ENCODE measurements at places on chromosomes 7 and 10.

GRCh38 chr7:105137898-105138297 lies 123.9 kb downstream of the KMT2E start:
- no peak for DNase-seq

DNA sequence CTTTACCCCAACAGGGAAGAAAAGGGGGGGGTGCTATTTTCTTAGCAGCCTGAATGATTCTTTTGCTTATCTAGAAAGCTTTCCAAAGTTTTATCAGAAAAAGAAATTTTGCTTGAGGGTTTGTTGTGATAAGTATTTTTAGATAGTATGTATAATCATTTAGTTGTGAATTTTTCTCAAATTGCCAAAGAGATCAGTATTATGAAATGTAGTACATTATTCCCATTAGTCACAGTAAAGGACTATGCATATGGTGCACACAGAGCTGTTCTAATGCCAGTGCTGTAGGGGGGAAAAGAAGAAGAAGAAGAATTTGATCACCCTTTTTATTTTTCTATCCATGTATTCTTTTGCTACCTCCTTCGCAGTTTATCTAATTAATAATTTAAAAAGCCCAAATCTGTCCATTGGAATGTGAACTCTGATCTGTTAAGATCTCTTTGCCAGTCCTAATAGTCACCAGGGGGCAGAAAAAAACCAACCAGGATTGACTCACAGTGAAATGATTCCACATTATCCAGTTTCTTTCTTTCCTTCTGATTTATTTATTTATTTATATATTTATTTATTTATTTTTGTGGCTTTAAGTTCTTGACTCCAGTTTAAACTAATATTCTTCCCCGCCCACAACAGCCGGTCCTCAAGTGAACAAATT lies 4.7 kb downstream of the RBM20 start:
- DNase-seq, result no peak

DNA sequence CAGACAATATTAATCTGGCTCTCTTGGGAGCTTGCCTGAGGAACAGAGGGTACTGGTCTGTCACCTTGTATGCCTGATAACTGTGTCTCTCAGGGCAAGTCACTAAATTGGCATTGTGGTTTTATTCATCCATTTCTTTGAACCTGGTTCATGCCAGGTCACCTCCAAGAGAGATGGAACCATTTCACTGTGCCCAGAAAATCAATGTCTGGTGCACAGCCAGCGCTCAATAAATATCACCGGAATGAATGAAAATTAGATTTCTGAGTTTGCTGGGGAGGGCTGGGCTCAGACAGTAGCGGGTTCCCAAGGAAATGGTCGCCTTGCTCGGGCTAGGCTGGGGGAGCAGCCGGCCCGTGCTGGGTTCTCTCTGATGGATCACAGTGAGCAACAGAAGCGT lies 64.1 kb upstream of the BAIAP2L1 start:
- DNase-seq, result no peak

- DNase-seq, result no peak
Observed at GRCh38 chr7:11587048-11587447, 244.9 kb downstream of the THSD7A start.

- DNase-seq, result no peak
Observed at GRCh38 chr7:44625526-44626471, 19.4 kb downstream of the OGDH start.

DNA sequence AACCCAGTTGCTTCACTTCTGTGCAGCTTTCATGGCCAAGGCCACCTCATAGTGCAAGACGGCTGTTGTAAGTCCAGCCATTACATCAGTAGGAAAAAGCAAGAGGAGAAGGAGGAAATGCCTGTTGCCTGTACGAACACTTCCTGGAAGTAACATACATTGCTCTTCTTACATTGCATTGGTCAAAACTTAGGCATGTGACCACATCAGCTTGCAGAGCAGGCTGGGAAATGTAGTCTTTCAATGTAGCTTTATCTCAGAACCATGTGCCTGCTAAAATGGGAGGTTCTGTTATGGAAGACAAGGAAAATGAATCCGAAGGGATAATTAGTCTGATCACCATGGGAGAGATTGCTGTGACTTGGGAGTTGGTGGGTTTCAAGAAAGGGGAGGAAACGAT lies 4.3 kb downstream of the SLC29A3 start:
- DNase-seq, result no peak

GRCh38 chr10:29160150-29160617 lies 128.7 kb upstream of the LYZL1 start:
- no peak for DNase-seq

- DNase-seq, result no peak
Observed at GRCh38 chr7:151798851-151799448, 78.0 kb downstream of the PRKAG2 start.

GRCh38 chr10:100747456-100748230 lies 2.3 kb downstream of the PAX2 start:
- DNase-seq, result no peak

DNA sequence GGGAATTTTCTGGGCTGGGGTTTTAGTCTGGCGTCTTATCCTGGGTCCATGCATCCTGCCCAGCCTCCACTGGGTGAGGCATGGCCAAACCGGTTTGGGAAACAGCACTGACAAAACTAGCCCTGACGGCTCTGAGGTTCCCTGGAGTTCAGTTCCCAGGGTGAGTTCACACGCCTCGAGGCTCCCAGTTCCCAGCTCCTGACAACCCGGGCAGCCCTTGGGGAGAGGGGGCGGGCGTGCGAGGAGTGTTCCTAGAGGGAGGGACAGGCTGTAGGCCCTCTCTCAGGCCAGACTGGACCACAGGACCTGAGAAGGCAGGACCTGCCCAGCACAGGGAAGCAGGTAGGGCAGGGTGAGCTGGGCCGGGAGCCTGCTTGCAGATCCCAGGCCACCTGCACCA lies 82.3 kb upstream of the PPIF start:
- no peak for DNase-seq

GRCh38 chr7:70920876-70921275 lies 211.1 kb upstream of the GALNT17 start:
- no peak for DNase-seq

DNA sequence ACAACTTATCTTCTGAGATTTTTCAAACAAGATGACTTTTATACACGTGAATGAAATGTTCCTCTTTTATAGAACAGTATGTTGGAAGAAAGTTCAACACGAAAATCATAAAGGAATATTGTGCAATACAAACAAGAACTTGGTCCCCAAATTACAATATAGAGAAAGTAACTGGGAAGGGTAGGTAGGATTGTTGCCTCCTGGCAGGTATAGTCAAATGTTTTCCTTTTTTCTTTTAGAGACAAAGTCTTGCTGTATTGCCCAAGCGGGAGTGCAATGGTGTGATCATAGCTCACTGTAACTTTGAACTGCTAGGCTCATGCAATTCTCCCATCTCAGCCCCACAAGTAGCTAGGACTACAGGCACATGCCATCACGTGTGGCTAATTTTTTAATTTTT lies 582.6 kb downstream of the PARD3 start:
- no peak for DNase-seq

GRCh38 chr7:22945584-22945983 lies 68.3 kb downstream of the HYCC1 start:
- DNase-seq, result no peak

GRCh38 chr7:44194069-44194468 lies 4.8 kb upstream of the GCK start:
- peak; percentile 32 for DNase-seq

GRCh38 chr7:116089293-116089692 lies 58.7 kb upstream of the TFEC start:
- DNase-seq, result no peak

- DNase-seq, result no peak
Observed at GRCh38 chr10:29621161-29621560, 13.6 kb downstream of the SVIL start.

DNA sequence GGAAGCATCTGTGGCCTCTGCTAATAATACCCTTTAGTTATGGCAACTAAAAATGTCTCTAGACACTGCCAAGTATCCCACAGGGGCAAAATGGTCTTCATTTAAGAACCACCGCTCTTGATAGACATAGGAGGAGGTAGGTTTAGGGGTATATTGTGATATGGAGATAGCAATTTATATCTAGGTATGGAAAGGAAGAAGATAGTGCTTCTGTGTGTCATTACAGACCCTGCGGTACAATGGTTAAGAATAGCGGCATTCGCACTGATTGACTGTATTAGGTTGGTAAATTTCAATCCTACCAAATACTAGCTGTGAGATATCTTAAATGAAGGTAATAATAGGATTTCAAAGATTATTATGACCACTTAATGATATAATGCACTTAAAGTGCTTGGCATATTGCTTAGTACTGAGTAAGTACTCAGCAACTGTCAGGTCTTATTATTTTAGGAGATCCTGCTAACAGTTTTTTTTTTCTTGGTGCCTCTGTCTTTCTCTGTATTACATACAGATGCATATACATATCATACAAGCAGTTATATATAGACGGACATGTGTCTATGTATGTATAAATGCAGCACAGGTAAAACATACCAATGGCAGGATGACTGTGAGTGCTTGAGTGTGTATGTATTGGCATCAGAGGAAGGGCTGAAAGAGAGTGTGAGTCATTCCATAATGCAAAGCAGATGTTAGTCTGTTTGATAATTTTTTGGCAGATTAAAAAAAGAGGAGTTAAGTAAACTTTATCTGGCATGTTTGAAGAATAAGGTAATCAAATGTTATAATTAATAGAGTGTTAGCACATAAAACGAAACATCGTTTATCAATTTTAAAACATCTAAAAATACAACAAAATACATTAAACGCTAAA lies 50.0 kb upstream of the ITGB8 start:
- DNase-seq, result no peak

DNA sequence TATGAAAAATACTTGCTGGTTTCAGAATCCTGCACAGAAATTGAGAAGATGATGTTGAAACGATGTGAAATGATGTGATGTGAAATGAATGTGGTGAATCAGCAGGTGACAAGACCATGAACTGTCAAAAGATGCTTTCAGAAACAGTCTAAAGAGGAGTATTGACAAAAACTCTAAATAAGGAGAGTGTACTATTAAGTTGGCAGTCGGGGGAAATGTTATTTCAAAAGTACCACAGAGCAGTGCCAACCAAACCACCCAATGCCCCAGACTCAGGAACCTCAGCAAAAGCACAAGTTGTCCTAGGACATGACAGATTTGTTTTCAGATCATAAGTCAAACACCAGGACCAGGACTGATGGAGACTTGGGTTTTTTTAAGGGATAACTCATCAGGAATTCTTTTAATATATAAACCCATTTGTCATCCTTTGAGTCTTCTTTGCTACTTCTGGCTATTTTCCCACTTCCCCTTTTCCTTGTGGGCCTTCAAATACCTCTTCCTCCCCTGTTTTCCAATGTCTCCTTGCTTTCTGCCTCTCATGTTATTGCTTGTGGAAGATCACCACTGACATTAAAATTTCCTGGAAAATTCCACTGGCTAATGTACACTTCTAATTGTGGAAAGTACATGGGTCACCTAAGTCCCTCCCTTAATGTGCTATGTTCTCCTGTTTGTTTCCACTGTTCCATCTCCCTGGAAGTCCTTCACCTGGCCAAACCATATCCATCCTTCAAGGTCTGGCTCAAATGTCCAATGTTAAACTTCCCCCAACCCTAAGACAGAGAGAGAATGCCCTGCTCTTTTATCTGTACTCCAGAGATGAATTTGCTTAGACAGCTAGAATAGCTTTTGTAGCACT lies 10.2 kb upstream of the PPP1R3C start:
- DNase-seq, result no peak

DNA sequence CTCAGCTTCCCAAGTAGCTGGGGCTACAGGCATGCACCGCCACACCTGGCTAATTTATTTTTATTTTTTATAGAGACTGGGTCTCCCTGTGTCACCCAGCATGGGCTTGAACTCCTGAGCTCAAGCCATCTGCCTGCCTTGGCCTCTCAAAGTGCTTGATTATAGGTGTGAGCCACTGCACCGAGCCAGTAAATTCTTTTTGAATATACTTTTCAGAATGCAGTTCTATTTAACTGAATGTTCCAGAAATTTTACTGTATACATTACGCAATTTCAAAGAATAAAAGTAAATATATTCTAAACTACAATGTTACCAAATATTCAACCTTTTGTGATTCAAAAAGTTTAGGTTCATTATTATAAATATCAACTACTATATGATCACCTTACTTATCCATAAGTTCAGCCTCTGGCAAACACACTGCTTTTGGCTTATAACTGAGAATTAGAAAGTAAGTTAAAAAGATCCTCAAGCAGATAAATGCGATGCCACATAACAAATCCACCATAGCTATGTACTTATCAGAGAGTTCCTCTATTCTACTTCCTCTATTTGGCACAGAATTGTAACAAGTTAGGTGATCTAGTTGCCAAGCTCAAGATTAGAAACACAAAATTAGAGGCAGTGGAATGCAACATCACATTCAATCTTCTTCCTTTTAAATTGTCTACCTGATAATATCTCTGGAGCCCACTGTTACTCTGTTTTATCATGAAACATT lies 118.2 kb downstream of the ANK3 start:
- DNase-seq, result no peak

GRCh38 chr10:122981066-122981464 lies 864 bp downstream of the PSTK start:
- DNase-seq, result no peak

DNA sequence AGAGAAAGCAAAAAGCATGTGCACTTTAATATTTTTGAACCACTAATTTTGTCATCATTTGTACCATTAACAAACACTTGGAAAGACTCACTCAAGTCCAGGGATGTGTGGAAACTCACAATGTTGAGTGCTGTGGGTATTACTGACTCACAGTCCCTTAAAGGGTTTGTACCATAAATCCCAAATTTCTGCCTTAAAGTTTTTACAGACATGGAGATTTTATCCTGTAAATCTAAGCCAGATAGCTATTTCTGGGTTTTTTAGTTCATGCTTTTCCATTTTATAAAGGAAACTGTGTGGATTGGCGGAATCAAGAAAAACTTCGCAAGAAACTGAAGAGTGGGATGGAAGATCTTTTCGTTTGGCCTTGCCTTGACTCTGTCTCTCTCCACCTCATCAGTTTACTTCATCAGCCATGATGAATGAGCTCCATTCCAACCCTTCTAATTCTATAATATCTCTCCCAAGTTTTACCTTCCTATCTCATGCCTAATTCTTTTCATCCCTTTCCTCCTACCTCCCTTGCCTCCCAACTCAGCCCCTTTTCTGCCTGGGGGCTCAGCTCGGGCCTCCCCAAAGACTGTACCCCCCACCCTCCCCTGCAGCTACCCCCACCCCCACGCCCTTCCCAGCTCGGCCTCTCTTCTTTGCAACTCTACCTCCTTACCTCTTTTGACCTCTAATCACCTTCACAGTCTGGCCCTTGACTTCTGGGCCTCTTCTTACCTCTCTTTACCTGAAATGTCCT lies 218.5 kb upstream of the MKLN1 start:
- no peak for DNase-seq

- no peak for DNase-seq
Observed at GRCh38 chr10:114662646-114663217, 4.7 kb upstream of the ABLIM1 start.

GRCh38 chr7:120407010-120407409 lies 134.0 kb downstream of the KCND2 start:
- DNase-seq, result no peak

DNA sequence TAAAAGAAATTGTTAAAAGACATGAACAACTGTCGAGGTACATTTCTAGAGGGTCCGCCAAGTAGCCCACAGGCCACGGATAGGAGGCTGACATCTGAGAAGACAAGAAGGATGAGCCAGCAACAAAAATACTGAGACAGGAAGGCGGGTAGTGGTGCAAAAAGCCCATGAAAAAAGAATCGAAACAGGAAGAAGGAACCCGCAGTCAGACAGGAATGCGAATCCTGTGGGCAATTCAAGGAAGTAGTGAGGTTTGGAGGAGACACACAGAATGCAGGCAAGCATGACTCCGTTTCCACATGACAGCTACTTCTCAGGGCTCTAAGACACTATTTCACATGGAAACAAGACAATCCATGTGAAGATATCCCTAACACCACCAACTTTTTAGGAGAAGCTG lies 125.2 kb downstream of the DOCK4 start:
- DNase-seq, result no peak

GRCh38 chr10:91050371-91051034 lies 129.6 kb upstream of the ANKRD1 start:
- DNase-seq, result no peak
